Endothelial cell (in vitro differentiated cells): ENCODE measurements at places on chromosomes 6 and 20. TPM values are rescaled to one million over a fixed set of nuclear protein-coding genes. Genes with fewer than 3 reads are reported as not detected.

DNA sequence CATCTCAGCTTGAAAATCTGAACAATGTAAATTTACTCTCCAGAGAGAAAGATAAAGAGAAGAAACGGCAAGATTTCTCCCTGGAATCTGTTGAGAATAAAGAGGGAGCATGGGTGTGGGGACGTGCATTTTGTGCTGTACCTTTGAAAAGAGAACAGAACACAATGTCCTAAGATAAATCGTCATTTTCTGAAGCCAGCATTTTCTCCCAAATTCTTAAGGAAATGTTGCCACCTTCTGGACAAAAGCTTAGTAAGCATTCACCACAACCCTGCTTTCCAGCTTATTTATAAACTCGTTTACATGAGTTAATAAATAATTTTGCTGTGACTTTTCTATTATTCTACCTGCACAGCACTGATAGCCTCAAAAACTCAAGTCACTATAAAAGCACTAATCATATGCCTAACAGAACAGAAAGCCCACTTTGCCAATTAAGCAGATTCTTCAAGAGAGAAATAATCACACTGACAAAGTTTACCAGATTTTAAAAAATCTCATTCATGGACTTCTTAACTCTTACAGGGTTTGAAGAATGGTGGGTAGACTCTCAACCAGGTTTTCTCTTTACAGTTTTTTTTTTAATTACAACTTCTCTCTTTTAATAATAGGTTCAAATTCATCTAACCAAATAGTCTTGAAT, 155.8 kb downstream of the MBOAT1 start:
- DNase-seq = peak; percentile 35
- H3K4me3 ChIP-seq = no peak overlapping the region
- H3K27me3 ChIP-seq = peaks cover 1% of the 10 kb centered on the region
- no peak overlapping the region for H3K27ac ChIP-seq

DNA sequence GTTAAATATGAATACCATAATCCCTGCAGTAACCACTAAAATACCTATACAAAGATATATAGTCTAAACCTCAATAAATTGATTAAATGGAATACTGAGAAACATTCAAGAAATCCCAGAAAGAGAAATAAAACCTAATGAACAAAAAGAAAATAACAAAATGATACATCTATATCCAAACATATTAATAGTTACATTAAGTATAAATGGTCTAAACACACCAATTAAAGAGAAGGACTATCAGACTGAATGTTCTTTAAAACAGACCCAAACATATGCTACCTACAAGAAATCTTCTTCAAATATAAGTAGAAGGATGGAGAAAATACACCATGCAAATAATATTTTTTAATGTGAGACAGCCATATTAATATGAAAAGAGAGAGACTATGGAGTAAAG, 22.0 kb downstream of the NINL start:
- peak overlapping the region; percentile 43 for H3K4me3 ChIP-seq
- no peak overlapping the region for H3K27ac ChIP-seq
- H3K4me1 ChIP-seq = peaks cover 47% of the 10 kb centered on the region
- no peak for DNase-seq
- H3K36me3 ChIP-seq = peaks cover 41% of the 10 kb centered on the region

- no peak for DNase-seq
- no peaks in the 10 kb centered on the region for H3K4me1 ChIP-seq
- H3K36me3 ChIP-seq = no peaks in the 10 kb centered on the region
- H3K4me3 ChIP-seq = no peak overlapping the region
- H3K27me3 ChIP-seq = no peaks in the 10 kb centered on the region
- no peak overlapping the region for H3K27ac ChIP-seq
These were observed 289.7 kb downstream of the C6orf118 start for GRCh38 chr6:165019681-165020080.

GRCh38 chr6:136811272-136811671, 11.1 kb upstream of the PEX7 start:
- H3K27ac ChIP-seq = no peak overlapping the region
- no peak for DNase-seq
- H3K27me3 ChIP-seq = no peaks in the 10 kb centered on the region
- no peaks in the 10 kb centered on the region for H3K4me1 ChIP-seq
- no peaks in the 10 kb centered on the region for H3K36me3 ChIP-seq

- no peak overlapping the region for H3K27ac ChIP-seq
- H3K27me3 ChIP-seq = peaks cover 3% of the 10 kb centered on the region
- peaks cover 16% of the 10 kb centered on the region for H3K4me1 ChIP-seq
- peak overlapping the region; percentile 71 for H3K4me3 ChIP-seq
These were observed 60.3 kb downstream of the TRERF1 start for GRCh38 chr6:42391441-42391840.

Gene RAD21L1
- total RNA-seq = 1.1 TPM

- H3K27me3 ChIP-seq = peaks cover 5% of the 10 kb centered on the region
- no peak overlapping the region for H3K4me3 ChIP-seq
- H3K27ac ChIP-seq = no peak overlapping the region
These were observed 124.9 kb downstream of the GRM4 start for GRCh38 chr6:34020807-34021553.

- H3K4me3 ChIP-seq = no peak overlapping the region
- H3K36me3 ChIP-seq = no peaks in the 10 kb centered on the region
- H3K4me1 ChIP-seq = peaks cover 17% of the 10 kb centered on the region
- peaks cover 14% of the 10 kb centered on the region for H3K27me3 ChIP-seq
- H3K27ac ChIP-seq = no peak overlapping the region
- DNase-seq = no peak
These were observed 157.7 kb downstream of the ERMARD start for GRCh38 chr6:169909113-169909512.
